ENCODE measurements at places on chromosomes 5 and 9.

GRCh38 chr5:150590979-150591695 is 49.3 kb upstream of the SYNPO start:
- no peak for DNase-seq

DNA sequence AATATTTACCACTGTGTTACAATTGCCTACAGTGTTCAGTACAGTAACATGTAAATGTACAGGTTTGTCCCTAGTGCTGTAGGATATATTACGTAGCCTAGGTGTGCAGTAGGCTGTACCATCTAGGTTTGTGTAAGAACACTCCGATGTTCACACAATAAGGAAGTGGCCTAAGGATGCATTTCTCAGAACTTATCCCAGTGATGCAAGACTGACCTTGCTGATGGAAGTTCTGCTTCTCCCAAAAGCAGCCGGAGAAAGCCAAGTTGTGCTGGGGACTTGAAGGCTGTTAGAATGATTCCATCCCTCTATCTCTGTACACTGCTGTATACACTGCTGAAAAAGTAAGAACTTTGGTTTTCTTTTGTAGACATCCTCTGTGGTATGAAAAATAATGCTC is 21.6 kb downstream of the NEUROG1 start:
- no peak for DNase-seq

DNA sequence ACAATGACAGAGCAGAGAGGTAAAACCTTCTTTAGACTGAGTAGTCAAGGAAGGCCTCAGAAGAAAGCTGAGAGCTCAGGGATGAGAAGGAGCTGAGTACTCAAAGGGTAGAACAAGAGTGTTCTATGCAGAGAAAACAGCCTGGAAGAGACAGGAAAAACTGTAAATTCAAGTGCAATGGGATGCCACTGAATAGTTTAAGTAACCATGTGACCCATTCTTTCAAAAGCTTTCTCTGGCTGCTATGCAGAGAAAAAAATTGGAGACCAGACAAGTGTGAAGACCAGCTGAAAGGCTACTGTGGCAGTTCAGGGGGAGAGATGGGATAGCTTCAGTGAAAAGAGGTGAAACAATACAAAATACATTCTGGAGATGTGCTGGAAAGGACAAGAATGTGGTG is 61.3 kb upstream of the RNF38 start:
- DNase-seq = no peak

DNA sequence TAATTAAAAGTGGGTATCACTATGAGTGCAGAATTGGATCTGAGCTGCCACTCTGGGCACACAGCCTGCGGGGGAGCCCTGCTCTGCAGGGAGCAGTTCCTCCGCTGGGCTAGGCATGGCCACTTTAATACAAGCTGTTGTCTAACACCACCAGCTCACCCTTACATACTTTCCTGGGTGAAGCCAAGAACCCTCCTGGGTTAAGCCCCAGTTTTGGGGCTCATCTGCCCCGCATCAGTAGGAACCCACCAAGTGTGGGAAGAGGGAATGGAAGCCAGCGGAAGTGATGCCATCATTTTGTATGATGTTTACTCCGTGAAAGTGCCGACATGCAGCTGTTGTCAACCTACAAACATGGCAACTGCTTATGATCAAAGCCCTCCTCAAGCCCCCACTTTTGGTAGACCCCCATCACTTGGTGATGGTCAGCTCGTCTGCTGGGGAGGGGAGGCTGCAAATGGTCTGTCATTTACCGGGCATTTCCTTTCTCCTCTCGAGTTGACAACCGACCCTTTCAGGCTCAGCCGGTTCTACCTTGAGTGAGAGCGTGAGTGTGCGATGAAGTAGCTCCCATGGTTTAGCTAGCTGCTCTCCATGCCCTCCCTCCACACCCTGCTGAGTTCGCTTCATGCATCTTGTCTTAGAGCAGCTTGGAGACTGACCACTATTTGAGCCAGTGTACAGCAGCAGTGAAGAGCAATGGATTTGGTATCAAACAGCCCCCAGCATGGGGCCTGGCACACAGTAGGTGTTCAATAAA is 95.3 kb upstream of the IER5L start:
- DNase-seq = no peak

- DNase-seq = no peak
These were observed 22.1 kb downstream of the IQGAP2 start for GRCh38 chr5:76425146-76425545.

GRCh38 chr9:136754626-136755301 is 3.3 kb downstream of the LCN8 start:
- no peak for DNase-seq
